RPMI8226 (cell line): ENCODE measurements at places on chromosomes 1 and 21.

DNA sequence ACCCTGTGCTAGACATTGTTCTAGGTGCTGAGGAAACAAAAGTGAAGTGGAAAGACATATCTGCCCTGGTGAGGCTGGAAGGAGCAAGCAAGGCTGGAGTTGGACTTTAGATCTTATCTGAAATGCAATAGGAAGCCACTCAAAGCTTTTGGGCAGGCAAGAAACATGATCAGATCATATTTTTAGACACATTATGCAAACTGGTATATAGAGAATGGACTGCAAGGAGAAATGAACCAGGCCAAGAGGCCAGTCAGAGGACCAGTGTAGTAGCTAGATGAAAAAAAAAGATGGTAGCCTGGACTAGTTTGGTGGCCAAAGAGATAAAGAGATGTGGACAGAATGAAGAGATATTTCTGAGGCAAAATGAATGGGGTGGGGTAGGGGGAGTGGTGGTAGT, 46.3 kb downstream of the CCN1 start:
- DNase-seq, result no peak

- DNase-seq, result no peak
Observed at GRCh38 chr1:43659212-43660166, 9.5 kb downstream of the KDM4A start.

GRCh38 chr1:28740118-28740517, 3.4 kb downstream of the YTHDF2 start:
- no peak for DNase-seq

- DNase-seq, result no peak
Observed at GRCh38 chr21:42560517-42561179, 47.0 kb downstream of the SLC37A1 start.

DNA sequence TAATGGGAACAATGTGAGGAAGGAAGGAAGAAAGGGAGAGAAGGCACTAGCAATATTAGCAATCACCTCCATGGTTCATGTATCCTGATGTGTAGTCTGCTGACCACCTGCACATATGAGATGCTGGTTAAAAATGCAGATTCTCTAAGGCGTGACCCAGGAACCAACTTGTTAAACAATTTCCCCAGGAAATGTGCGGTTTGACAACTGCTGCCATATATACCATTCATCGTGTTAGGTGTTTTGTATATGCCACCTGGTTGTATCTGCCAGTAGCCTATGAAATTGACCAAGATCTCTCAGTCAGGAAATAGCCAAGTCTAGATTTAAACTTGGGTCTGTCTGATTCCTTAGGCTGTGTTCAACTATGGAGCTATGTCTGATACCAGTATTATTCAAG, 4.1 kb downstream of the SEMA4A start:
- DNase-seq, result peak; percentile 71

DNA sequence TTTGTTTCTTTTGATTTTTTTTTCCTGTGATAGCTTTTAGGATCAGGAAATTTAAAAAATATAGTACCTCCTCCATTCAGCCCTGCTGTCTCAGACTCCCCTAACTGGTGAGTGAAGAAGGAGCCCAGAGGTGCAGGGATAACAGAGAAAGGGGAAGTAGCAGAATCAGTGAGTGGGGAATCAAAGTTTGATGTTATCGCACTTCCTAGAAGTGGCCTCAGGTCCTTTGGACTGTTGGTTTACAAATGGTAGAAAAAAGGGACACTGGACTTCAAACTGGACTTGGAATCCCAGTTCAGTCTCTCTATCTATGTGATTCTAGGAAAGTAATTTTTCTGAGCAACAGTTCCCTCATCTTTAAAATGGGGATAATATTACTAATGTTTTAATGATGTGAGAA, 99.5 kb downstream of the FGGY start:
- no peak for DNase-seq
